PC-9 (cell line): ENCODE measurements at places on chromosomes 6 and 20.

- no peaks in the 10 kb centered on the region for H3K36me3 ChIP-seq
- H3K4me3 ChIP-seq, result no peak overlapping the region
- H3K27me3 ChIP-seq, result no peaks in the 10 kb centered on the region
- H3K27ac ChIP-seq, result no peak overlapping the region
- no peak for DNase-seq
Measured at GRCh38 chr6:8881663-8882062, 446.3 kb upstream of the SLC35B3 start.

DNA sequence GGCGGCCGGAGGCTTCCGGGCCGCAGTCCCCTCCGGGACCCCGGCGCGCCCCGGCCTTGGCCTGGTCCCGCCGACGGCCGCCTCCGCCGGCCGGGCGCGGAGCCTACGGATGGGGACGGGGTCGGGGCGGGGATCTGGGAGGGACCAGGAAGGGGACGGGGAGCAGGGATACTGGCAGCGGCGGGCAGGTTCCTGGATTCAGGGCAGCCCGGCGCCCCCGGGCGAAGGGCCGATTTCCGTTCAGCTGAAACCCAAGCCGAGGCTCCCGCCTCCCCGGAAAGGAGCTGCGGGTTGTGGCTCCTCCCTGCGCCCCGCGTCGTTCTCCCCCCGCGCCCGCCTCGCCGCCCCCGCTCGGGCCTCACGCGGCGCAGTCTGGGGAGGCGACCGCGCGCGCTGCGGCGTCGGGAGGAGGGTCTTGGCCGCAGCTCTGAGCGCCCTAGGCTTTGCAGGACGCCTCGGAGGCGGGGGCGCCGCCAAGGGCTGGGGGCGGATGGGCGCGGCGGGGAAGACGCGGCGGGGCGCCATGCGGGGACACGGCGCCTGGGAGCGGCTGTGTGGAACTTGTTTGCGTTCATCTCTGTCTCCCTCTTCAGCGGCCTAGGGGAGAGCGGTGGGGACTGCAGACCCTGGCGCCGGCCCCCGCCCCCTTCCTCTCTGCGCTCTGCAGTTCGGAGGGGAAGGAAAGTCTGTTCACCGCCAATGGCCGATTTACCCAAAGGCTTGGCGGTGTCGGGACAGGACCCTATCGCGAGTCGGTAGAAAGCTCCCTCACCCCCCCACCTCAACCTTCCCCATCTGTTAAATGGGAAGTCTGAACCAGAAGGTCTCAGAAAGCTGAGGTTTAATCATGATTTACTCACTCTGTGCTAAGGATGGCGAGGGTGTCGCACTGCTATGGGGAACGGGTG is 22.7 kb upstream of the TMEM181 start:
- no peaks in the 10 kb centered on the region for H3K36me3 ChIP-seq
- no peak for DNase-seq
- H3K27me3 ChIP-seq, result peaks cover 10% of the 10 kb centered on the region; the same call in 1 of the 2 replicates
- H3K27ac ChIP-seq, result no peak overlapping the region

DNA sequence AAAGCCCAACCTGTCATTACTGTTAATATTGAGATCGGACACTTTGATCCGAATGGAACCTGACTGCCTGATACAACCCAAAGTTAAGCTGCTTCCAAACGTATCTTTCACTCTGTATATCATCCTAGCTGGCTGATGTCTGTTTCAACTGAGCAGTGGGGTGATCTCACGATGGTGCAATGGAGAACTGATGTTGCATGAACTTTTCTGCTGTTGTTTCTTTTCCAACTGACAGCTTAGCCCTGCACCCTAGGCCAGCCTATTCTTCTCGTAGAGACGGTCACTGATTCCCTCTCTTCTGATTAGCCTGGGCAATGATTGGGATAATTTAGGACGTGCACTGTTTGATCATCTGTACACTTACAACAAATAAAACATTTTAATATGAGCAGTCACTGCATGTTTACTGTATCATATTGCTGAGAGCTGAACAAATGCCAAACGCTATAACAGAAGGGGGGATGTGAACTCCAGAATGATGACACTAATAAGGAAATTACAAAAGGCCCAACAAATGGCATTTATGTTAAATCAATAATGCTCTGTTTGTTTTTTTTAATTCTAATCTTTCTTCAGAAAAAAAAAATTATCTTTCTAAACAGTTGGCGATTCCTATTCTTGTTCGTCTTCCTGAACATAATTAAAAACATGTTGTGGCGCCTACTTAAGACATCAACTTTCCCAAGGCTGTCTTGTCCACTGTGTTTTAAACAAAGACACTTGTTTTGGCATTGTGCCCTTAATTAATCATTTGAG is 184.8 kb downstream of the ZNF217 start:
- H3K36me3 ChIP-seq, result no peaks in the 10 kb centered on the region
- DNase-seq, result no peak
- H3K27ac ChIP-seq, result no peak overlapping the region
- H3K27me3 ChIP-seq, result peaks cover 56% of the 10 kb centered on the region
- no peak overlapping the region for H3K4me3 ChIP-seq

GRCh38 chr6:36604090-36605060 is 10.2 kb downstream of the SRSF3 start:
- H3K27ac ChIP-seq, result peak overlapping the region; percentile 9; the same call in 1 of the 2 replicates
- no peak for DNase-seq
- no peak overlapping the region for H3K4me3 ChIP-seq
- H3K27me3 ChIP-seq, result no peaks in the 10 kb centered on the region
- peaks cover 78% of the 10 kb centered on the region for H3K36me3 ChIP-seq
- peaks cover 27% of the 10 kb centered on the region for H3K4me1 ChIP-seq

DNA sequence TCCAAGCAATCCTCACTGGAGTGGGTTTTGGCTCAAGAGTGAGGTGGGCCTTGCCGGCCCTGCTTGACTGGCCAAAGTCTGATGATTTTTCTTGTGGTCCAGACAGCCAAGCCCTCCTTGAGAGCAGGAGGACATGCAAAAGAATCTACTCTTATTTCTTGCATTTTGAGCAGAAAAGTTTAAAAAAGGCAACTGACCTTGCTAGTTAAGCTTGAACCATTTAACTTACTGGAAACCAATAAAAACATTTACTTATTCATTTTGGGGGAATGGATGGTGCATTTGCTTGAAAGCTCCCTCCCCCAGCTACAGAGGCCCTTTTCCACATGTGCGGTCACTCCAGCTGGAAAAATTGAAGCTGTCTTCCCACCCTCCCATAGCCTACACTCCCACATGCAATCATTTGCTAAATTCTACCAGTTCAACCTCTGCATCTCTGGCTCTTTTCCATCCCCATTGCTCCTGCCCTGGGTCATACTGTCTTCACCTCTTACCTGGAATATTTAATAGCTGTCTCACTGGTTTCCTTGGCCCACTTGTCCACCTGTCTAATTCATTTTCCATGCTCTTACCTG is 527.9 kb downstream of the DHX35 start:
- DNase-seq, result no peak
- H3K4me3 ChIP-seq, result no peak overlapping the region
- H3K27me3 ChIP-seq, result peaks cover 11% of the 10 kb centered on the region; the same call in 1 of the 2 replicates
- no peaks in the 10 kb centered on the region for H3K36me3 ChIP-seq
- H3K4me1 ChIP-seq, result no peaks in the 10 kb centered on the region

GRCh38 chr20:37552415-37552814 is 24.7 kb upstream of the BLCAP start:
- DNase-seq, result no peak
- H3K4me3 ChIP-seq, result no peak overlapping the region
- no peak overlapping the region for H3K27ac ChIP-seq
- H3K4me1 ChIP-seq, result no peaks in the 10 kb centered on the region
- no peaks in the 10 kb centered on the region for H3K36me3 ChIP-seq
- no peaks in the 10 kb centered on the region for H3K27me3 ChIP-seq

GRCh38 chr20:40081653-40082052 is 607.4 kb downstream of the MAFB start:
- H3K4me3 ChIP-seq, result no peak overlapping the region
- H3K36me3 ChIP-seq, result no peaks in the 10 kb centered on the region
- no peaks in the 10 kb centered on the region for H3K27me3 ChIP-seq
- no peaks in the 10 kb centered on the region for H3K4me1 ChIP-seq

GRCh38 chr6:14743474-14744211 is 502.2 kb upstream of the JARID2 start:
- peak overlapping the region; percentile 32; the same call in 1 of the 2 replicates for H3K4me3 ChIP-seq
- peaks cover 37% of the 10 kb centered on the region for H3K4me1 ChIP-seq
- H3K27me3 ChIP-seq, result no peaks in the 10 kb centered on the region
- H3K27ac ChIP-seq, result peak overlapping the region; percentile 100
- no peaks in the 10 kb centered on the region for H3K36me3 ChIP-seq

DNA sequence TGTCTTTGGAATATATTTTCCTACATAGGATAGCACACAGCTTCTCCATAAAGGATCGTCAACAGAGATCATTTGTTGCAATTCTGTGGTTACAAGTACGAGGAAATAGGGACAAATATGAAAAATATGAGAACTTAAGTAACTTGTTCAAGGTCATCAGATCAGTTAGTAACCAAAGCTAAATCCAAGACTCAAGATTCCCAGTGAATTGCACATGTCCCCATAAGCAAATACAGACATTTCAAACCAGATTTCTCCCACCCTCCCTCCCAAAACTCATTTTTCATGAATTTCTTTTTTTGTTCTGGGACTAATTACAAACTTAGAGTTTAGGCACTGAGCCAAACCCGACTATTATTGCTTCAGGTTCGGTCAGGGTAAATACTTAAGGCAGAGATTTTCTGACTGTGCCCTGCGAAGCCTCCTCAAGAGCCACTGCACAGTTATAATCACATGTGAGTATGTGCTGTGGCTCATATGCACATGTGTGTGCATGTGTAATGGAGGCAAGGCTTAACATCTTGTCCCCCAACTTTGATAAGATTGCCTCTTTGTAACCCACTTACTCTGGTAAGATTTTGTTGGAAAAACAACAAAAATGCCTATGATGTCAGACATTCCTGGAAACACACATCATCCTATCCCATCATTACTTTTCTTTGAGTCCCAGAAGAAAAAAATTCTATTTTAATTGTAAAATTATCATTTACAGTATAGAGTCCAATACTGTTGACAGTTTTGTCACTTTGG is 216.2 kb downstream of the CD83 start:
- no peaks in the 10 kb centered on the region for H3K4me1 ChIP-seq
- DNase-seq, result no peak
- no peak overlapping the region for H3K4me3 ChIP-seq

DNA sequence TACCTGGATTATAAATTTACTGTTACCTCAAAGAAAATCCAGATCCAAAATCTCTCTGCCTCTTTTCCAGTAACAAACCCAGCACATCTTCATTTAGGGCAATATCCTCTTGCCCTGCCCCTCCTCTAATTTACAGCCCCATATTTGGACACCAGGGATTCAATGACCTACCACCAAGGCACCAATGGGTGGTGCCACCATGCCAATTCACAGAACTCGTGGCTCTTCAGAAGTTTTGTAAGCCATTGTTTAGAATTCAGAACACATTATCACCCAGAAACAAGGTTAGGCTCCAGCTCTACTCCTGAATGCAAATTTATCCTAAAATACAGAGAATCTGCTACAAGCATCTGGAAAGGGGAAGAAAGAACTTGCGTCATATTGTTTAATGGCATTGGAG is 67.8 kb upstream of the SASH1 start:
- no peak overlapping the region for H3K27ac ChIP-seq
- H3K4me3 ChIP-seq, result no peak overlapping the region
- H3K27me3 ChIP-seq, result no peaks in the 10 kb centered on the region
- no peak for DNase-seq
- H3K4me1 ChIP-seq, result no peaks in the 10 kb centered on the region

DNA sequence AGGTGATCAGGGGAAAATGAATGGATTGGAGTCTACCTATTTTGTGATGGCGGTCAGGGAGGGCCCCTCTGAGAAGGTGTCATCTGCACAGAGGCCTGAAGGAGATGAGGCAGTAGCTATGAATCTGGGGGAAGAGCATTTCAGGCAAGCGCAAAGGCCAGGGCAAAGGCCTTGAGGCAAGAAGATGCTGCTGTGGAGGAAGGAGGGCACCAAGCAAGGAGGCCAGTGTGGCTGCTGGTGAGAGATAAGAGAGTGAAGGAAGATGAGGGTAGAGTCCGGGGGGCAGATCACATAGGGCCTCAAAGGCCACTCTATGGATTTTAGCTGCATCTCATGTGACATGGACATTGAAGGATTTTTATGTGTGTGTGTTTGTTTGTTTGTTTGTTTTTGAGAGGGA is 20.6 kb upstream of the CSNK2A1 start:
- no peak overlapping the region for H3K27ac ChIP-seq
- H3K36me3 ChIP-seq, result no peaks in the 10 kb centered on the region

DNA sequence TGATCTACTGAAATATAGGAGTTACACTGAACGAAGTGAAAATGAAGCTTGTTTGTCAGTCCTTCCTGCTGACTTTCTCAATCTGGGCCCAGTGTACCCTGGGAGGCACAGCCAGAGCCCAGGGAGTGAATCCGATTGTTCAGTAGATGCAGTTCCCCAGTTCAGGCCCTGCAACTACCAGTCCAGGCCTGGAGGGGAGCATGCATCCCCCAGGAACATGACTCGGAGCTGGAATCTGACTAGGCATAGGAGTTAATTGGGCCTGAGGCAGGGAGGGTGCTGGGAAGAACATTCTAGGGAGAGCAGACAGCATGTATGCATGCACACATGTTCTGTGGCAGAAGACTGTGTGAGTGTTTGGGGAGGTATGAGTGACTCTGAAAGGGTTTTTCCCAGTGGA is 42.1 kb downstream of the PHACTR3 start:
- H3K27me3 ChIP-seq, result peaks cover 53% of the 10 kb centered on the region
- peak; percentile 21 for DNase-seq
- H3K4me1 ChIP-seq, result no peaks in the 10 kb centered on the region

DNA sequence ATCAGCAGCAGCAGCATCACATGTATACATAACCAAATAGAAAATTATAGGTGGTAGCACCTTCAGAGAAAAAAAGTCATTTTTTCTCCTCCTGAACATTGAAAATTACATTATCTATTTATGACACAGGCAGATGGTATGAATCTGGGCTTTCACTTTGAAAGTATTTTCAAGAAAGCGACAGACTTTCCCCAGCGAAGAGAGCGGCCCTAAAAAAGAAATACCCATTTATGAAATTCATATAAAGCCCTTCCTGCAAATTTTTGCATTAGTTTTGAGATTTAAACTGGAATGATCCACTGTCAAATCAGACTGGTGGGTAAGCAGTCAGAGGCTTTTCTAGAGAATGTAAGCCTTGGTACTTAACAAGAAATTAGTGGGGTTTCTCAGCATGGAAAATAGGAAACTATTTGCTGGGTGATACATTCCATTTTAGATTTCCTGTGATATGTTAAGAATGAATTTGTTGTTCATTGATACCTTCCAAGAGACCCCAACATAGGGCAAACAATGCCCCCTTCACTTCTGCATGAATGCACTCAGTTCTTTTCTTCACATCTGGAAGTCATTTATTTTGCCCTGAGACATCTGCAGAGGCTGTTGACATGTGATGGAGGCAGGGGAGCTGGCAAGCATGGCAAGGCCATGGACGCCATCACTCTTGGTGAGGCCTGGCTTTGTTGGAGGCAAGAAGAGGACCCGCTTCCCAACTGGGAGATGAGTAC is 147.0 kb downstream of the LINC00237 start:
- peaks cover 59% of the 10 kb centered on the region for H3K27me3 ChIP-seq
- no peak for DNase-seq
- no peaks in the 10 kb centered on the region for H3K36me3 ChIP-seq
- no peaks in the 10 kb centered on the region for H3K4me1 ChIP-seq
- H3K4me3 ChIP-seq, result no peak overlapping the region

GRCh38 chr20:47981222-47981621 is 195.9 kb upstream of the SULF2 start:
- H3K4me3 ChIP-seq, result no peak overlapping the region
- no peak for DNase-seq
- no peaks in the 10 kb centered on the region for H3K27me3 ChIP-seq

GRCh38 chr20:12074111-12074655 is 156.5 kb downstream of the BTBD3 start:
- H3K27ac ChIP-seq, result no peak overlapping the region
- H3K4me3 ChIP-seq, result no peak overlapping the region
- no peaks in the 10 kb centered on the region for H3K27me3 ChIP-seq
- H3K4me1 ChIP-seq, result no peaks in the 10 kb centered on the region
- no peak for DNase-seq
